ENCODE measurements at places on chromosomes 3 and 15. TPM values are rescaled to one million over a fixed set of nuclear protein-coding genes. Genes with fewer than 3 reads are reported as not detected.

ATP13A5 gene
- not detected for total RNA-seq

CHRM5 gene
- total RNA-seq: not detected

RBP2 gene
- total RNA-seq: not detected

NT5DC2 gene
- total RNA-seq: 377 TPM

CHMP2B gene
- 41.5 TPM for total RNA-seq

SLC22A14 gene
- not detected for total RNA-seq

STRIT1 gene
- 0.33 TPM for total RNA-seq

CISH gene
- total RNA-seq: 1.8 TPM

RBM15B gene
- 55.6 TPM for total RNA-seq

PRICKLE2 gene
- total RNA-seq: 5.6 TPM

- DNase-seq: no peak
Observed at GRCh38 chr3:10400050-10400748, 79.3 kb upstream of the SEC13 start.

- no peak for DNase-seq
Observed at GRCh38 chr3:87175732-87176131, 51.4 kb upstream of the CHMP2B start.

- no peak for DNase-seq
Observed at GRCh38 chr3:55601366-55602080, 114.4 kb upstream of the WNT5A start.

DNA sequence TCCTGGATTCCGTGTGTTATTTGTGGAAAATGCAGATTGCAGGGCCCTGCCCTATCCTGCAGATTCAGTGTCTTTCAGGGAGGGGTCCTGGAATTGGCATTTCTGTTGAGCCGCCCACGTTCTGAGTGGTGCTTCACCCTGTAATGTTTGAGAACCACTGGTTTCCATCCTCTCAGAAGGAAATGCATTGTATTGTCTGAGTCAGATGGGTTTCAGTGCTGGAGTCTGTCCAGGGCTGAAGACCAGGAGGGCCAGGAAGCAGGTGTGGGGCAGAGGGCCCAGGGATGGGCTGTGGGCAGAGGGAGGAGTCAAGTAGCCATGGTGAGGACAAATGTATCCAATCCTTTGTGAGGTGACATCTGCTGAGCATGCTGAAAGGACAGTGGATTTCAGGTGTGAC, 123.8 kb downstream of the SV2B start:
- DNase-seq: no peak

GRCh38 chr15:57640930-57641682, 49.4 kb downstream of the MYZAP start:
- DNase-seq: peak; percentile 38

GRCh38 chr3:140571836-140572235, 106.0 kb upstream of the TRIM42 start:
- DNase-seq: no peak

GRCh38 chr3:183295211-183295610, 42.2 kb downstream of the B3GNT5 start:
- no peak for DNase-seq

- DNase-seq: no peak
Observed at GRCh38 chr15:45102226-45102625, 11.7 kb downstream of the DUOX2 start.

GRCh38 chr3:41580274-41580959, 381.1 kb downstream of the CTNNB1 start:
- peak; percentile 32 for DNase-seq

GRCh38 chr3:177607589-177607988, 410.3 kb upstream of the TBL1XR1 start:
- no peak for DNase-seq

DNA sequence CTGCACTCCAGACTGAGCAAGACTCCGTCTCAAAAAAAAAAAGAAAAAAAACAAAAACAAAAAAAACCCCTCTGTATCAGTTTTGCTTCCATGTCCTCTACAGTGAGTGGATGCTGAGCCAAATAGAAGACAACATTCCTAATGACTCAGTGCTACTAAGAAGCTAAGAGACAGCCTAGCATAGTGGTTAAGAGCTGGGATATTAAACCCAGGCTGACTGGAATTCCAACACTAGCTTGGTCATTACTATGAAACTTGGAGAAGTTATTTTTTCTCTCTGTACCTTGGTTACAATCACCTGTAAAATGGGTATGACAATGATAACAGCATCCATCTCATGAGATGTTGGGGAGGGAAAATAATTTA, 60.9 kb upstream of the PYGO1 start:
- DNase-seq: no peak

DNA sequence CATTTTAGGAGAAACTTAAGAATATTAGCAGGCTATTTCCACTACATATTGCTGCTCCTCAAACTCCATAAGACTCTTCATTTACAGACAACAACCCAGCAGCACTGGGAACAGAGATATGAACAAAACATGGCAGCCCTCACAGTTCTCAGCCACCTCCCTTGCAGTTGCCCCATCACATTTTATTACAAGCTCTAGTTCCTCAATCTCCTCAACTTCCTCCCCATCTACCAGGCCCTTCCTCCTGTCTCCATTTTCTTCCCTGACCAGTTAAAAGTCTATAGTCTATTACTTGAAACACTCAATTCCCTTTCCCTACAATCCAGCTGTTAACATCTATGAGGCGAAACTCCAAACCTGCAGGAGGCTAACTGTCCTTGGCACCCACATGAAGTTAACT, 412.5 kb downstream of the TBC1D5 start:
- DNase-seq: no peak

GRCh38 chr3:88032245-88032644, 26.6 kb downstream of the CGGBP1 start:
- no peak for DNase-seq

GRCh38 chr3:168847291-168847883, 751.7 kb upstream of the GOLIM4 start:
- no peak for DNase-seq

DNA sequence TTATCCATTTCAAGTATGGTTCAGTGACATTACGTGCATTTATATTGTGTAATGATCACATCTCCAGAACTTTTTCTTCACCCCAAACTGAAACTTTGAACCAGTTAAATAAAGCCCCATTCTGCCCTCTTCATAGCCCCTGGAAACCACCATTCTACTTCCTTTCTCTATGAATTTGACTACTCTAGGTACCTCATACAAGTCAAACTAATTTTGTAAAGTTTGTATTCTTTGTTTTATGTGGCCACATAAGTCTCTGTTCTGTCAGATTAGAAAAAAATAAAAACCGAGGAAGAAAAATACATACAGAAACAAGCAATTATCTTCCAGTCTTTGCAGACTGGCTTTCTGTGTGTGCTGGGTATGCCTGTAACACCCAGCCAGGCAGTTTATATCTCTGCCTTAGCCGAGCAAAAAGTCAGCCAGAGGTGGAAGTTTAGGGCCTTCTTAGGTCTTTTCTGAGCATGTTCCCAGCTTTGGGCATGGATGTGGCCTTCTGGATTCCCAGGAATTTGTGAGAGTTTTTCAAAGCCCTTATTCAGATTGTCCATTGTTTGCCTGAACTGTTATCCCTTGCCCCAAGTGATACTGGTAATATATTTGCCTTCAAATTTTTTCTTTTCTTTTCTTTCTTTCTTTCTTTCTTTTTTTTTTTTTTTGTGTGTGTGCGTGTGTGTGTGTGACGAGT, 6.0 kb upstream of the GRAMD1C start:
- no peak for DNase-seq

- no peak for DNase-seq
Observed at GRCh38 chr3:2511356-2511755, 412.7 kb downstream of the CNTN4 start.

DNA sequence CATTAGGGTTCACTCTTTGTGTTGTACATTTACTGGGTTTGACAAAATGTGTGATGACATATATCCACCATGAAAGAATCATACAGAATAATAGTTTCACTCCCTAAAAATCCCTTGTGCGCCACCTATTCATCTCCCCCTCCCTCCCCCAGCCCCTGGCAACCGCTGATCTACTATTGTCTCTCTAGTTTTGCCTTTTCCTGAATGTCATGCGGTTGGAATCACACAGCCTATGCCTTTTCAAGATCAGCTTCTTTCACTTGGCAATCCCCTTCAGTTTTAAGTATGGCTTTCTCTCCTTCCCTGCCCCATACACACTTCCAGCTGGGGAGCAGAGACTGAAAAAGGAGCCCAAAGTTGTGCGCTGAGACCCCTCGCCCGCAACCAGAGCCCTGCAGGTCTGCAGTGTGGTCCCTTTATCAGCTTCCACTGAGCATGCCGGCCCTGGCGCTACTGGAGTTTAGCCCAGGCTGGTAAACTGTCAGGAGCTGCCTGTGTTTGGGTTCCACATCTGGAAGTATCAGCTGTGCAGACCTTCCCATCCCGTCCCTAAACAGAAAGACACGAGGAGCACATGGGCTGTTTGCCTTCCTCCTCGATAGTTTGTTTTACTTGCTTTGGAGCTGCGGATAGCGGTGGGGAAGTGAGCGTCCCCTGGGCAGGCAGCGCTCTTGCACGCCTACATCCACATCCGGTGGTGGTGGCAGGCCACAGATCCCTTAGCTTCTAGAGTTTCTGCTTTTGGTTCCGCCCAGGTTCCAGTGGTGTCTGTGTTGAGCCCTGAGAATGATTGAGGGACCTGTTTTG, 12.3 kb downstream of the BOC start:
- no peak for DNase-seq

- peak; percentile 54 for DNase-seq
Observed at GRCh38 chr15:73697033-73697467, 12.9 kb downstream of the CD276 start.

DNA sequence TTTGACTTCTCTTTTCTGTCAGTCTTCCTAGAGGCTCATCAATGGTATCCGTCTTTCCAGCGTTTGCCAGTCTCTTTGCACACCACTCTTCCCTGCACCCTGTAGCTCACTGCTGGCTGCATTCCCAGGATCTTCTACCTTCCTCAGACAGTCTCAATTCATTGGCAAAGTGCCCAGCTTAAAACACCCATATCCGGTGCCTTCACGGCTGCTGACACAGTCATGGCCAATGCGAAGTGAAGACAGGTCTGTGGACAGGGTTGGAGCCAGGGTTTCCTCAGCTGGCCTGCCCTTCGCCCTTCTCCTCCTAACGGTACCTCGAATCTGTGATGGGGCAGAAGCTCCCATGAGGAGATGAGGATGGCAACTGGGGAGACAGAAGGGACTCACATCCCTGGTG, 36.1 kb downstream of the PTH1R start:
- DNase-seq: no peak

- DNase-seq: no peak
Observed at GRCh38 chr15:49923671-49924070, 195.4 kb downstream of the ATP8B4 start.

GRCh38 chr3:114336122-114336697, 42.4 kb downstream of the TIGIT start:
- no peak for DNase-seq

GRCh38 chr15:69060041-69060481, 45.6 kb downstream of the NOX5 start:
- DNase-seq: no peak

GRCh38 chr3:53023072-53023823, 22.6 kb downstream of the SFMBT1 start:
- no peak for DNase-seq

- no peak for DNase-seq
Observed at GRCh38 chr3:66485291-66485968, 15.4 kb downstream of the LRIG1 start.

- DNase-seq: no peak
Observed at GRCh38 chr3:58742239-58742638, 75.7 kb upstream of the FAM3D start.

GRCh38 chr15:63195569-63196015, 6.2 kb downstream of the RAB8B start:
- no peak for DNase-seq

DNA sequence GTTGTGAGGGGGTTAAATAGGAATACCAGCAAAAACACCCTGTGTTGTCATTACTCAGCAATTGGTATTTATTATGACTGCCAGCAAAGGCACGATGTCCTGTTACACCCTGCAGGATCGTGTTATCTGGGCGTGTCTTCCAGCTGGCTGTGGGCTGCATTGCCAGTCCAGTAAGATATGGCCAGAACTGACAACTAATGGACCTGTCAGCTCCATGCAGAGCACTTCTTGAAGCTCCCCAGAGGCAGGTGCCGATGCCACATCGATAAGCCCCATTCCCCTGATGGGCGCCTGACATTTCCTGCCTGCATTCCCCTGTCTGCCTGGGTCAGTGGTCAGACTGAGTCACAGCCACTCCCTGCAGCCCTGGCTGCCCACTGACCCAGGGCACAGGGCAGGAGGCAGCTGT, 79.7 kb upstream of the RASGRF1 start:
- DNase-seq: no peak

- no peak for DNase-seq
Observed at GRCh38 chr3:37963016-37963415, 27.6 kb upstream of the VILL start.

DNA sequence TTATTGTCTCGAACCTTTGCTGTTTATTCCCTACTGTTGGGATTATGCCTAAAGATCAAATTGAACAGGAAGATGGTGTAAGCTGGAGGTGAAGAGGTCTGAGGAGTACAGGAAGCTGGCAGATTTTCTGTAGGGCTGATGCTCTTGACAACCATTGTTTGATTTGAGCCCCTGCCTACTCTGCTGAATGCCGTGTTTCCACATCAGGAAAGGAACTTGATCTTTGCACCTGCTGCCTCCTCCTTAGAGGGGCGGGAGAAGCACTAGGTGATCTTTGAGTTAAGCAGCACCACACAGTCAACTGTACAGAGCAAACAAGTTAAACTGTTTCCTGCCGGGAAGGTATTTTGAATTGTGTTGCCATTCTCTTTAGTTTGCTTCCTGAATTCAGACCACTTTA, 364.6 kb upstream of the EPHA6 start:
- DNase-seq: no peak

DNA sequence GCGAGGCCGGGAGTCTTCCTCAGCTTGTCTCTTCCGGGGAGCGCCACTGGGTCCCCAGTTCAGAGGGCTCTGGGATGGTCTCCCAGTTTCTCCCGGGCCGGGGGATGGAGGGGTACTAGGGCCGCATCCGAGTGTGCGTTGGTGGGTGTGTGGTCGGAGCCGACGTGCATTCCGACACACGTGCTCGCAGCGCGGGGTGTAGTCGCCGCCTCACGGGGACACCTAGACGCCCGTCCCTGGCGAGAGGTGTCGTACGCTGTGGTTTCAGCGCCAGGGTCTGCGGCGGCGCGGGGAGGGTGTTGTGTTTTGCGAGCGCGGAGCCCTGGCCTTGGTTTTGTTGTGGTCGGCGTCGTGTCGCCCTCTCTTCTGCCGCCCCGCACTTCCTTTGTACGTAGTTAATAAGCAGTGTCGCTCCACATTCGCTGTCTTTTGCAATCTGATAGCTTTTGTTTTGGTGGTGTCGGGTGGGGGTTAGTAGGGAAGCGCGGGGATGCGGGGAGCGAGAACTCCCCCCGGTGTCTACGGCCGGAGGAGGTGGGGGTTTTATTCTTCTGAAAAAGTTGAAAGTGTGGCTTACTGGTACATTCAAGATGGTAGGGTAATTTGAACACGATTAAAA, 2.2 kb downstream of the IGF1R start:
- DNase-seq: no peak

DNA sequence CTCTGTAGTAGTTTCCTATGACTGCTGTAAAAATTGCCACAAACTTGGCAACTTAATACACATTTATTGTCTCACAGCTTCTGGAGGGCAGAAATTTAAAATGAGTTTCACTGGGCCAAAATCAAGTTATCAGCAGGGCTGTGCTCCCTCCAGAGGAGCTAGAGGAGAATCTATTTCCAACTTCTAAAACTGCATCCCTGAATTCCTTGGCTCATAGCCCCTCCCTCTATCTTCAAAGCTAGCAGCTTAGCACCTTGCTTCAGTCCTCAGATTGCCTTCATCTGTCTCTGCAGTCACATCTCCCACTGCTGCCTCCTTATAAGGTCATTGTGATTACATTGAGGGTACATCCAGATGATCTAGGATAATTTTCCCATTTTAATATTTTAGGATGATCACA, 17.8 kb upstream of the GADL1 start:
- no peak for DNase-seq

- no peak for DNase-seq
Observed at GRCh38 chr15:78103406-78104118, 11.2 kb downstream of the SH2D7 start.

Data from WTC11 (cell line).